ENCODE measurements at places on chromosomes 7 and 10.
A peak's percentile ranks its signal among the peaks of the same experiment; 100 is the strongest.

- no peak for DNase-seq
Measured at GRCh38 chr10:98376485-98376884, 38.5 kb downstream of the PYROXD2 start.

GRCh38 chr7:122535086-122535485, 163.8 kb downstream of the RNF133 start:
- no peak for DNase-seq

- DNase-seq = no peak
Measured at GRCh38 chr7:85343484-85343883, 156.6 kb upstream of the SEMA3D start.

- DNase-seq = no peak
Measured at GRCh38 chr10:74634995-74635536, 191.3 kb upstream of the KAT6B start.

- peak; percentile 77 for DNase-seq
Measured at GRCh38 chr7:65269150-65269856, 104.4 kb upstream of the ZNF92 start.

- DNase-seq = no peak
Measured at GRCh38 chr7:120966961-120967360, 16.4 kb downstream of the ING3 start.

DNA sequence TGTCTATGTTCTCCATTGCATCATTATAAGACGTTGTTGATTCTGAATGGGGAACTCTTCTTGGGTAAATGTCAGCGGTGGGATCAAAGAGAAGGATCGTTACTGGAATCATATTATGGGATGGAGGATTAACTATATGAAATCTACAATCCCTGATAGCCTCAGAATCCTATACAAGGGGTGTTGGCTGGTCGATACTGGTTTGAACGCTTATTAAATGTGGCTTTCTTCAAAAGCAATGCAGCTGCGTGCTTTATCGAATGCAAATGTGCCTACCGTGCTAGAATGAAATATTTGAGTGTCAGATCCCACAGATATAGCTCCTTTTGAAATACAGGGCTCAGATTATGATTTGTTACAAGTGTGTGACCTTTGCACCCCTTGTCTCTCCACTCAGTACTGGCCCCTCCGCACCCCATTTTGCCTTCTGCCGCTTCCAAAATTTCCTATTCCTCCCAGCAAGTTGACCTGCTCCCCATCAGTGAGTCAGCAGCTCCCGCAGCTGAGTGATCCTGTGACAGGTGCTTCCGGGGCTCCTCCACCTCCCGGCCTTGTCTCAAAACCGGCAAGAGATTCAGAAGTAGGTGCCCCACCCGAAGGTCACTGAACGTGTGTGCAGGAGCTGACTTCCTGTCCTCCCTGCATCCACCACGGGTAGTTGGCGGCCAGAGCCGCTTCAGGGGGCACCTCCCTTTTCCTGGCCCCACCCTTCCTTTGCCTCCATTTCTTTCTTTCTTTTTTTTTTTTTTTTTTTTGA, 76.6 kb downstream of the PTPRE start:
- no peak for DNase-seq

DNA sequence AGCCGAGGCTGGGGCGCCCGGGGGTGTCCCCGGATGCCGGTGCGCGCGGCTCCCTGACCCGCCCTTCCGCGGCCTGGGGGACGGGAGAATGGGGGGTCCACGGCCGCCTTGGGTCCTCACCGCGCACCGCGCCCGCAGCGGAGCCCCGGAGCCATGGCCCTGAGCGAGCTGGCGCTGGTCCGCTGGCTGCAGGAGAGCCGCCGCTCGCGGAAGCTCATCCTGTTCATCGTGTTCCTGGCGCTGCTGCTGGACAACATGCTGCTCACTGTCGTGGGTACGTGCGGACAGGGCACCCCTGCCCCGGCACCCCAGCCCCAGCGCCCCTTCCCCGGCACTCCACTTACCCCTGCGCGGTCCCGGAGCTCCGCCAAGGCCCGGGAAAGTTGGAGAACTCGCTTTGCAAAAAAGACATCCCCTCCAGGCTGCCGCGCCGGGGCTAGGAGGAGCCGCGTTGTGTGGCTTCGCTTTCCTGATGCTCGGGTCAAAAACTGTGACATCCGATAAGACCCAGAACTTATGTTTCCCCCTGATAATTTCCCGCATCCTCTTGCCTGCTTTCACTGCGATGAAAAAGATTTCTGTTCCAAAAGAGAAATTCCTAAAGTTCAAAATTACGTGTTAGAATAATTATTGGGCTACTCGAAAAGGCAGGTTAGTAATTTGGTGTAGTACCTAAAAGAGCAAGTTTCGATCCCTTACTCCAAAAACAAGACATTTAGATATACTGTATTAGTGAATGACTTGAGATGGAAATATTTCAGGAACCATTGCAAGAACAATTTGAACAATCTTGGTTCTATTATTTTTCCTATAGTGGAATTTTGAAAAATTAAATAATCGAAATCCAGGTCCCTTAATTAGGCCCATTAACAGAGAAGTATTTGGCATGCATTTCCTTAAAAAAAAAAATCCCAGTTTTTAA, 888 bp downstream of the SLC18A2 start:
- DNase-seq = peak; percentile 16

DNA sequence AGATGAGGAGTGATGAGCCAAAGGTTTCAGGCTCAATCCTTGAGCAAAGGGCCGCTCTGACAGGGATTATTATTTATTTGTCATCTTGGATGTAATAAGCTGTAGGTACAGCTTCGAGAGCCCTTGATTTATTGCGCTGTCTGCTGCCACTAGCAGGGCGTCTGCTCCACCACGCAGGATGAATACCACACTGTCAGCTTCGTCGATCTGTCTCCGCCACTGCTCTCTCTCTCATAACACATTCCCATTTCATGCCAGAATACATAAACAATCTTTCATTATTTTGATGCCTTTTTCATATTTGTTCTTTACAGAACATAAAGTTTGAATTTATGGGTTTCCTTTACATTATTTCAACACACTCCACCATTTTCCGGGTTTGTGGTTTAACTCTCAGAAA, 276.6 kb downstream of the LRMDA start:
- no peak for DNase-seq

GRCh38 chr7:71131256-71132126, 453 bp upstream of the GALNT17 start:
- peak; percentile 21 for DNase-seq

- no peak for DNase-seq
Measured at GRCh38 chr10:86295791-86296190, 70.8 kb downstream of the GRID1 start.

Data from activated CD4-positive, alpha-beta T cell treated with anti-CD3 and anti-CD28 coated beads for 36 hours (primary cell).